ENCODE measurements at places on chromosomes 7 and 10.

DNA sequence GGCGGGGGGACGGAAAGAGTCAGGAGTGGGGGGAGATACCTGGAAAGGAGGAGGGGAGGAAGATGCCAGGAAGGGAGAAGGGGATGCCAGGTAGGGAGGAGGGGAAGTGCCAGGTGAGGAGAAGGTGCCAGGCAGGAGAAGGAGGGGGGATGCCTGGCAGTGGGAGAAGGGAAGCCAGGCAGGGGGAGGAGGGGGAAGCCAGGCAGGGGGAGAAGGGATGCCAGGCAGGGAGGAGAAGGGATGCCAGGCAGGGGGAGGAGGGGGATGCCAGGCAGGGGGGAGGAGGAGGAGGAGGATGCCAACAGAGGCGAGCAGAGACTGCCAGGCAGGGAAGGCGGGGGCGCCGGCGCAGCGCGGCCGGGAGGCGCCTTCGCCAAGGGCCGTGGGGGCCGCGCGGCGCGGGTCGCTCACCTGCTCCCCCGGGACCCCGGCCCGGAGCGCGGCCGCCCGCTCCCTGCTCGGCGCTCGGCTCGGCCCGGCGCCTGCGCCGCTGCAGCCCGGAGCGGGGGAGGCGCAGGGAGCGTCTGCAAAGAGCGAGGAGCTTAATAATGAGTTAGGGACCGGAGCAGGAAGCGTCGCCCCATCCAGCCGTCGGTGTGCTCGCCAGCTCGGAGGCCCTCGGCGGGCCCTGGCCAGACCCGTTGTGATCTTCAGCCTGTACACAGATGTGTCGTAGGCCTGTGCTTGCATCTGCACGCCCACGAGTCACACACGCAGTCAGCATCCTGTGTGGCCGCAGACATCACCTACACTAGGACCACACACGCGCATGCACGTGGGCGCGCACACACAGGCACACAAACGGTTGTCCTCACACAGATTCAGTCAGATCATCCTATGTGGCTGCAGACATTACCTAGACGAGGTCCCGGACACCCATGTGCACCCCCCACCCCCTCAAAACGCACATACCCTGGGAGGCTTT, 28.4 kb upstream of the SMARCD3 start:
- no peak for DNase-seq

DNA sequence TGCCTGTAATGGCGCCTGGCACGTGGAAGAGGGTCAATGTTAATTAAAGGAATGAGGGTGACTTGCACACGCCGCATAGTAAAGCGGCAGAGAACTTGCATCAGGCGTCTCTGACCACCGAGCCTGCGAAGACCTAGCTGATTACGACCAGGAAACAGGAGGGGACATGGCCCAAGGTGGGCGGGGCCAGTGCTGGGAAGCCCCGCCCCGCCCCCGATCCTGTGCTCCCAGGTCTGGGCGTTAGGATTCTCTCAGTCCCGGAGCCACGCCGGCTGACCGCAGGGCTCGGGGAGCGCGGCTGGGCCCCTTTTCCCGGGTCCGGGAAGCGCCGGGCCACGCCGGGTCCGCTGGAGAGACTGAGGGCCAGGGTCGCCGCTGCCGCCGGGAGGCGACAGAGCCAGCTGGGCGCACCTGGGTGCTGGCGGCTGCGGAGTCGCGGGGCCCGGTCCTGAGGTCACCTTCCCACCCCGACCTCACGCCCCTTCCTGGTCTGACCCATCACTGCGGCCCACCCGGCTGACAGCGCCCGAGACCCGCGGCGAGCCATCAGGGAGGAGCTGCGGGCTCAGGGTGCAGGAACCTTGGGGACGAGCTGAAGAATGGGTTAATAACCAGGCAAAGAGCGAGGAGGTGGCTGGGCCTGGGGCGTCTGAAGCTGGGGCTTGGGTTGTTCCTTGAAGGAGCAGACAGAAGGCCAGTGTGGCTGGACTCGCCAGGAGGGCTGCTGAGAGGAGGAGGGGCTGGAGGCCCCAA, 23.0 kb upstream of the GRID1 start:
- no peak for DNase-seq

GRCh38 chr7:46366526-46366925, 445.5 kb upstream of the IGFBP3 start:
- DNase-seq = no peak

DNA sequence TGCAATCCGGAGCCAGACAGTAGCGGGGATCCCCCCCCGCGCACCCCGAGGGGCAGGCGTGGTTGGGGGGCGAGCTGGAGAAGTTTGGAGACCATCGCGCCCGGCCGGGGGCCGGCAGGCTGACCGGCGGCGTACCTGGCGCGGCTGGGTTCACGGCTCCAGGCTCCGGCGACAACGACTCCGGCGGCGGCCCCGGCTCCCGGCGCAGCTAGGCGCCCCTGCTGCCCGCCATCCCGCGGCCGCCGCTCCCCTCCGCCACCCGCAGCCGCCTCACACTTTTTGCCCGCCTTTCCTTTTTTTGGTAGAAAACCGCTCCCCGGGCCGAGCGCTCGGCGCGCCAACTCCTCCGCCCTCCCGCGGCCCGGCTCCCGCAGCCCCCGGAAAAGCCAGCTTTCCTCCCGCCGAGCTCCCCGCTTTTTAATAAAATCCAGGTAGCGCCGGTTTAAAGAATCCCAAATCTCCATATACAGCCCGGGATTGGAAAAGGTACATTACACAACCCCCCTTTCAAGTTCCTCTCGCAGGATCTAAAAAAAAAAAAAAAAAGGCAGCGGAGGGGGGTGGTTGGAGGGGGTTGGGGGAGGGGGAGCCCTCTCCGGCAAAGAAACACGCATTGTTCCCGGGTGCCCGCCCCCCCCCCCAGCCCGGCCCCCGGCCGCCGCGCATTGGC, at the start of gene TNRC18:
Gene TNRC18 (minus strand): TSS at position 529 of the 670 bp plus-strand sequence. CDS start 2,588 bp downstream, outside the sequence.
- no peak for DNase-seq

DNA sequence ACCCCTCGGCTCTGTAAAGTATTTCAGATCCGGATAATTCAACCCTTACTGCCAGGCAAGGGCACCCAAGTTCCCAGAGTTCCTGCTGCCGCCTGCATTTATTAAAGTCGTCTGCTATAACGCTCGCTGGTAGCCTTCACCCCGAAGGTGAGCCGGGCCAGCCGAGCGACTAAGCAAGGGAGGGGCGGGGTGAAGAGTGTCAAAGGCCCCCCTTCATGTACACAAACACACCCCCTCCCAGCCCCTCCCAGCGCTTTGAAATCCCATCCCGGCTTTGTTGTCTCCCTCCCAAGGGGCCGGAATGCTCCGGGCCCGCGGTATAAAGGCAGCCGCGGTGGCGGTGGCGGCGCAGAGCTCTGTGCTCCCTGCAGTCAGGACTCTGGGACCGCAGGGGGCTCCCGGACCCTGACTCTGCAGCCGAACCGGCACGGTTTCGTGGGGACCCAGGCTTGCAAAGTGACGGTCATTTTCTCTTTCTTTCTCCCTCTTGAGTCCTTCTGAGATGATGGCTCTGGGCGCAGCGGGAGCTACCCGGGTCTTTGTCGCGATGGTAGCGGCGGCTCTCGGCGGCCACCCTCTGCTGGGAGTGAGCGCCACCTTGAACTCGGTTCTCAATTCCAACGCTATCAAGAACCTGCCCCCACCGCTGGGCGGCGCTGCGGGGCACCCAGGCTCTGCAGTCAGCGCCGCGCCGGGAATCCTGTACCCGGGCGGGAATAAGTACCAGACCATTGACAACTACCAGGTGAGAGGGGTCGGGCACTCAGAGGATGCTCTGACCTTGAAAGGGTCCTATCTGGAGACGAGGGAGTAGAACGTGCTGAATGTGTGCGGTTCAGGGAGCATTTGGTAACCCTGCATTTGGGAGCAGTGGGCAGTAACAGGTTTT, at the start of gene DKK1:
Gene DKK1 (plus strand): TSS at position 349 of the 889 bp plus-strand sequence. CDS start 154 bp downstream, at position 503.
- no peak for DNase-seq

- DNase-seq = no peak
These were observed 135.0 kb downstream of the GATA3 start for GRCh38 chr10:8189458-8189857.

DNA sequence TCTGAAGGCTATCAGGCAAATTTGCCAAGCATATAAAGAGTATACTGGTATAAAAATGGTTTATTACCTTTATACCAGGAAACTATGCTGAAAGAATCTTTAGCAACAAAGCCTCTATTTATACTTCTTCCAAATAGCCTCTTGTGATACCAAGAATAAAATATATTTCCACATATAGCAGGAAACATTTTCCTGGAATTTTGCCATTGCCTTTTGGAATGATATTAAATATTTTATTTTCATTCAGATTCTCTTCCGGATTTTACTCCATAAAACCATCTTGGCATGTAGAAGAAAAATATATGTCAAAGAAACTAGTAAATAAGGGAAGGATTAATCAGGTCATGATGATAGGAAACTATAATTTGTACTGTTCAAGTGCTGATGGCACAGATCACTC, 17.7 kb downstream of the SOSTDC1 start:
- DNase-seq = no peak

GRCh38 chr10:119026301-119027110, 3.0 kb upstream of the NANOS1 start:
- DNase-seq = no peak

- no peak for DNase-seq
These were observed 121.5 kb upstream of the FAM3C start for GRCh38 chr7:121517591-121517990.

Data from activated gamma-delta T cell (primary cell).